Heart right ventricle (tissue), 16 donors: ENCODE measurements at places on chromosomes 4 and X. TPM values are rescaled to one million over a fixed set of nuclear protein-coding genes. Genes with fewer than 3 reads are reported as not detected.

The RPL36A gene
- polyA plus RNA-seq, result 1,515 TPM

The ARHGAP24 gene
- polyA plus RNA-seq, result 16.8 TPM

The ABCB7 gene
- 16.2 TPM for polyA plus RNA-seq

The TCEAL6 gene
- not detected for polyA plus RNA-seq

The MFAP3L gene
- 1.0 TPM for polyA plus RNA-seq

The EPGN gene
- 0.03 TPM for polyA plus RNA-seq

The DUSP21 gene
- polyA plus RNA-seq, result not detected

The SLC9B1 gene
- 0.22 TPM for polyA plus RNA-seq

GRCh38 chr4:121696170-121696580 lies 605 bp downstream of the ANXA5 start:
- peak overlapping the region; percentile 96 for H3K27ac ChIP-seq
- peak; percentile 81 for DNase-seq

- H3K4me1 ChIP-seq, result no peaks in the 10 kb centered on the region
- H3K4me3 ChIP-seq, result no peak overlapping the region
- no peak overlapping the region for H3K27ac ChIP-seq
- H3K27me3 ChIP-seq, result no peaks in the 10 kb centered on the region
These were observed 123.6 kb upstream of the MID1 start for GRCh38 chrX:10744007-10744406.

- DNase-seq, result no peak
- no peaks in the 10 kb centered on the region for H3K27me3 ChIP-seq
- H3K4me3 ChIP-seq, result no peak overlapping the region
- H3K36me3 ChIP-seq, result peaks cover 19% of the 10 kb centered on the region
- H3K4me1 ChIP-seq, result no peaks in the 10 kb centered on the region
- no peak overlapping the region for H3K27ac ChIP-seq
These were observed 29.4 kb downstream of the EVC2 start for GRCh38 chr4:5678977-5679376.

GRCh38 chr4:36249610-36250009 lies 5.3 kb upstream of the ARAP2 start:
- no peaks in the 10 kb centered on the region for H3K27me3 ChIP-seq

DNA sequence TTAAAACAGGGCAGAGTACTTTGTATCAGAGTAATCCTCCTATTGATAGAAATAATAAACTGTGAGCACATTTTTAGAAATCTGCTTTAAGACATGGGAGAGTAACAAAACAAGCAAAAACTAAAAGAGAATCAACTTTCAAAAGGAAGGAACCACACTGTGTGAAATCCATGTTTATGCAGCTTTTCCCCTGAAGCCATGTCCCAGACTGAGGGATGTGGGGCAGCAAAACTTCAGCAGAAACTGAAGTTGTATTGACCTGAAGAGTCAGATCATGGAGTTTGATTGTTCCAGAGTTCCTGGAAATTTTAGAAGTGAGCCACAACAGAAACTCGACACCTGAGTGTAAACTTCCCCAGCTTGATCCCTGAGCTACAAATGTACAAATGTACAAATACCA lies 53.2 kb downstream of the COMMD8 start:
- H3K27ac ChIP-seq, result no peak overlapping the region
- no peak overlapping the region for H3K4me3 ChIP-seq
- no peaks in the 10 kb centered on the region for H3K36me3 ChIP-seq
- no peaks in the 10 kb centered on the region for H3K27me3 ChIP-seq

- H3K36me3 ChIP-seq, result no peaks in the 10 kb centered on the region
- no peaks in the 10 kb centered on the region for H3K27me3 ChIP-seq
- H3K4me1 ChIP-seq, result no peaks in the 10 kb centered on the region
These were observed 9.7 kb upstream of the MAGEA4 start for GRCh38 chrX:151902813-151903591.

- no peak overlapping the region for H3K4me3 ChIP-seq
- H3K27ac ChIP-seq, result no peak overlapping the region
- no peaks in the 10 kb centered on the region for H3K4me1 ChIP-seq
- H3K27me3 ChIP-seq, result no peaks in the 10 kb centered on the region
These were observed 1244.0 kb upstream of the TENM3 start for GRCh38 chr4:180999217-180999616.

- no peak for DNase-seq
- no peaks in the 10 kb centered on the region for H3K27me3 ChIP-seq
- no peak overlapping the region for H3K27ac ChIP-seq
- no peaks in the 10 kb centered on the region for H3K36me3 ChIP-seq
- H3K4me3 ChIP-seq, result no peak overlapping the region
These were observed 1.9 kb downstream of the TLR7 start for GRCh38 chrX:12868747-12869146.

DNA sequence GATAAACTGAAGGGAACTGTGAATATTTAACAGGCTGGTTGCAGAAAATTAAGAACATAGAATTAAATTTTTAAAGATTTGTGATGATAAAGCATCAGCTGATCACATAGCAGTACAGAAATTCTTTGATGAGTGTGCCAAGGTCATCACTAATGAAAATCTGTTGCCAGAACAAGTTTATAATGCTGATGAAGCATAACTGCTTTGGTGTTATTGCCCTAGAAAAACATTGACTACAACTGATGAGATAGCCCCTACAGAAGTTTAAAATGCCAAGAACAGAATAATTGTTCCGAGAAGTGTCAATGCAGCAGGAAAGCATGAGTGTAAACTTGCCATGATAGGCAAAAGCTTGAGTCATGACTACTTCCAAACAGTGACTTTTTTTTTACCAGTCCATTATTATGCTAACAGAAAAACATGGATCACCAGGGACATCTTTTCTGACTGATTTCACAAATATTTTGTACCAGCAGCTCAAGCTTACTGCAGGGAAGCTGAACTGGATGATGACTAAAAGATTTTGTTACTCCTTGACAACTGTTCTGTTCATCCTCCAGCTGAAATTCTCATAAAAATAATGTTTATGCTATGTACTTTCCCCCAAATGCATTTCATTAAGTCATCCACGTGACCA lies 1136.6 kb downstream of the FAT4 start:
- H3K4me1 ChIP-seq, result no peaks in the 10 kb centered on the region
- no peak overlapping the region for H3K27ac ChIP-seq
- DNase-seq, result no peak
- H3K4me3 ChIP-seq, result no peak overlapping the region
- no peaks in the 10 kb centered on the region for H3K27me3 ChIP-seq

DNA sequence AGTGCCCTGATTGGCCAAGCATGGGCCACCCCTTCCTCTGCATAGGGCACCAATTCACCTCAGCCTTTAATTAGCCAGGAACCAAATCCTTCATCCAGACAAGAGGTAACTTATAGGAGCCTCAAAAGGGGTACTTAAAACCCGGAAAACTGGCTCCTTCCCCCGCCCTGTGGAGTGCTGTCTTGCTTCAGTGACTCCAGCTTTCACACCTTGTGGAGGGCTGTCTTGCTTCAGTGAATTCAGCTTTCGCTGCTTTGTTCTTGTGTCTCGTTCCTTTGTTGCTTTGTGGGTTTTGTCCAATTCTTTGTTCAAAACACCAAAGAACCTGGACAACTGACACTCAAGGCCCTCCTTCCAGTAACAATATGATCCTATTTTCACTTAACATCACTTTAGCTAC lies 82.2 kb upstream of the FRG1 start:
- no peaks in the 10 kb centered on the region for H3K36me3 ChIP-seq
- no peak for DNase-seq
- no peak overlapping the region for H3K27ac ChIP-seq
- no peak overlapping the region for H3K4me3 ChIP-seq
- H3K27me3 ChIP-seq, result no peaks in the 10 kb centered on the region

- no peak overlapping the region for H3K4me3 ChIP-seq
- H3K27me3 ChIP-seq, result no peaks in the 10 kb centered on the region
- no peaks in the 10 kb centered on the region for H3K36me3 ChIP-seq
- DNase-seq, result no peak
- H3K4me1 ChIP-seq, result no peaks in the 10 kb centered on the region
These were observed 15.6 kb downstream of the NELFA start for GRCh38 chr4:1993169-1993516.

- DNase-seq, result no peak
- no peak overlapping the region for H3K4me3 ChIP-seq
- H3K4me1 ChIP-seq, result no peaks in the 10 kb centered on the region
- H3K27me3 ChIP-seq, result no peaks in the 10 kb centered on the region
These were observed 279.0 kb upstream of the VCX3A start for GRCh38 chrX:6813836-6814370.

- DNase-seq, result no peak
- no peaks in the 10 kb centered on the region for H3K36me3 ChIP-seq
- H3K27me3 ChIP-seq, result no peaks in the 10 kb centered on the region
- no peak overlapping the region for H3K27ac ChIP-seq
- no peaks in the 10 kb centered on the region for H3K4me1 ChIP-seq
- no peak overlapping the region for H3K4me3 ChIP-seq
These were observed 20.8 kb downstream of the AMOT start for GRCh38 chrX:112819813-112820212.
